Activated B cell treated with CpG ODN at 0.5 μM for 24 hours (primary cell): ENCODE measurements at places on chromosomes 5 and 9. TPM values are rescaled to one million over a fixed set of nuclear protein-coding genes. Genes with fewer than 3 reads are reported as not detected.

- DNase-seq: no peak
Measured at GRCh38 chr9:133813749-133814585, 75.8 kb upstream of the SARDH start.

DNA sequence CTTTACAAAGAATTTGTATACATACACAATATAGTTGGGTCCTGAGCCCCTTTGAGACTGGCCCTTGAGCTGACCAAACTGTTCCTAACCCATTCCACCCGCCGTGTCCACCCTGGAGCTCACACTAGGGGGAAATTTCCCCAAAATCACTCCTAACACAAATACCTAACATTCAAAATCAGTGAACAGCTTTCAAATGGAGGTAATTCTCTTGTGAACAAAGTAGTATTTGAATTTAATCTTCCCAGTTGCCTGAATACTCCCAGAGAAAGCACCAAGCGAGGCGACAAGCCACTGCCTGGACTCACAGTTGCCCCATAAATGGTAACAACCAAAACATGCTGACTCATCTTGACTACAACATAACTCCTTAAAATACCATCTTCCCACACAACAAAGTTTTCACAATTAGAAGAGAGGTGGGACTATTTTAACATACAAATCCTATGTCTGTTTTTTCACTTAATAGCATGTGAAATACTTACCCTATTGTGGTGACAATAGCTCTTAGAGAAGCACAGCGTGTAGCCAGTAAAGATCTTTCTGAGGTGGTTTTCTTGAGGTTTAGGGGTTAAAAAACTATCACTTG lies 31.7 kb upstream of the SCAMP1 start:
- DNase-seq: no peak

IFNA21 gene
- not detected in 2 replicates for total RNA-seq

DNA sequence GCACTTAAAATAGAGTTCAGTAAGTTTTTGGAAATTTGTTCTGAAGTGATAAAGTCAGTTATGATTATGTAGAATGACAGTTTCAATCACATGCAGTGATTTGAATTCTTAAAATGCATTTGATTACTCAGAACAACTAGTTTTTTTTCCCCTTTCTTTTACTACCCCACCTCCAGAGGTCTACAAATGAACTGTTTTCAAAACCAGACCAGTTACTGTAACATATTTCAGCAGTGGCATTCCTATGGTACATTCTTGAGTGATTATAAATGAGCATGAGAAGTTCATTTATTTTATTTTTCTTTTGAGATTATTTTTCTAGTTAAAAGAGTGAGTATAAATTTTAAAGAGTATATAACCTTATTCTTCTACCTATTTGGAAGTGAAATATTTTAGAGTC lies 71.6 kb downstream of the NNT start:
- no peak for DNase-seq
